SHP77 (cell line): ENCODE measurements at places on chromosomes 3 and 15.

DNA sequence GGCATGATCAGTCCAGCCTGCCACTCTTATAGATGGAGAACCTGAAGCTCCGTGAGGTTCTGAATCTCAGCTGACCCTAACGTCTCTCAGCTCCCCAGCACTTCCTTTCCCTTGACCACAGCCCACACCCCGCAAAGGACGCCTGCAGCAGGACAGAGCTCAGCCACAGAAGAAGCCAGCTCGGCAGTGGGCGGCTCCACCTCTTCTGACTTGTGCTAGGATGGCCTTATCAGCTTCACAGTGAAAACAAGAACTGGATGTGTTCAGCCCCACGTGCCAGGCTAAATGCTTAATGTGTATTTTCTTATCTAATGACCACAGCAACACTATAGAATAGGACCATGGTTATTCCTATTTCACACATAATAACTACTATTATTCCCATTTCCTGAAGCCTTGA, 127.6 kb downstream of the ARNT2 start:
- DNase-seq, result no peak

DNA sequence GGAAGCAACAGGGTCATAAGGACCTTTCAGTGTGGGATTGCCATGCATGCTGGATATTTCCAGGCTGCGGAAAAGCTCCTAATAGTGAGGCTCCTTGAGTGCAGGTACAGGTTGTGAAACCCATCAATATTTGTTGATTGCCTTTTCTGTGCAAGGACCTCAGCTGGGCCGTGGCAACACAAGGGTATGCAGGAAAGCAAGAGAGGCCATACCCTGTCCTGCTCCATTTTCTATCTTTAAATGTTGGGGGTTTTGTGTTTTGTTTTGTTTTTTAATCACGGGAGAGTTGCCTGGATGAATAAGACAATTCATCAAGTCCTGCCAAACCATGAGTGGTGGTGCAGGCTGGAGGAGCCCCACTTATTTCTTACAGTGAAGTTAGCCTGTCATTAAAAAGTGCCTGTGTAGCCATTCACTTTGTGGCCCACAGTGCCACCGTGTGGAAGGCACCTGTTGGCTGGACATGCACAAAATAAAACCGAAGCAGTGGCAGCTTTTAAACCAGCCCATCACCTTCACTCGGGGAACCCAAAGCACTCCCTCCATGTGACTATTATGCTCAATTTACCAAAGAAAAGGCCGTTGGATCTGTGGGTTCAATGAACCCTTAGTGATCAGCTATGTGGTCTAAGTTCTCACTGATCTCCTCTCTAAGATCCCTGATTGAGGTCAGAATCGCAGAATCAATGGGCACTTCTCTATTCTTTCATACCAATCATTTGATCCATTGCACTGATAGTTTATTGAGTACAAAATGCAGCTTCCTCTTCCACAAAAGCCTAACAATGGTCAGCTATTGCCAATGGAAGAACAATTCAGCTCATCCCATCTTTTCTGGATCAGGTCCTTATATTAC, 42.2 kb downstream of the CLDN18 start:
- DNase-seq, result peak; percentile 36

DNA sequence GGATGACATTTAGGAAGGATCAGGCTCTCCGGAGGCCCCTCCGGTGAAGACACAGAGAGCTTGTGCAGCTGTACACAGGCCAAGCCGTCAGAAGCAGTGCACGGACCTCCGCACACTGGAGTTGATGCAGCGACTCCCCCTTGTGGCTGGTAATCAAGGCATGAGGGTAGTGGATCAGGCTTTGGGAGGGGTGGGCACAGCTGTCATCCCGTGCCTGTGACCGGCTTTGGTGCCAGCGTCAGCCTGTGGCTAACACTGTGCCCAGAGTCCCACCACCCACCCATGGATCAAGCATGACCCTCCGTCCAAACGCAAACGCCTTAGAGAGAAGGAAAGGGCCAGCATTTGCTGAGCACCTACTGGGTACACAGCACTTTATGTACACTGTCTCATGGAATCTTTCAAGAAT, 8.2 kb upstream of the GRIP2 start:
- DNase-seq, result peak; percentile 61

- no peak for DNase-seq
Observed at GRCh38 chr3:10471054-10471688, 34.2 kb downstream of the ATP2B2 start.

DNA sequence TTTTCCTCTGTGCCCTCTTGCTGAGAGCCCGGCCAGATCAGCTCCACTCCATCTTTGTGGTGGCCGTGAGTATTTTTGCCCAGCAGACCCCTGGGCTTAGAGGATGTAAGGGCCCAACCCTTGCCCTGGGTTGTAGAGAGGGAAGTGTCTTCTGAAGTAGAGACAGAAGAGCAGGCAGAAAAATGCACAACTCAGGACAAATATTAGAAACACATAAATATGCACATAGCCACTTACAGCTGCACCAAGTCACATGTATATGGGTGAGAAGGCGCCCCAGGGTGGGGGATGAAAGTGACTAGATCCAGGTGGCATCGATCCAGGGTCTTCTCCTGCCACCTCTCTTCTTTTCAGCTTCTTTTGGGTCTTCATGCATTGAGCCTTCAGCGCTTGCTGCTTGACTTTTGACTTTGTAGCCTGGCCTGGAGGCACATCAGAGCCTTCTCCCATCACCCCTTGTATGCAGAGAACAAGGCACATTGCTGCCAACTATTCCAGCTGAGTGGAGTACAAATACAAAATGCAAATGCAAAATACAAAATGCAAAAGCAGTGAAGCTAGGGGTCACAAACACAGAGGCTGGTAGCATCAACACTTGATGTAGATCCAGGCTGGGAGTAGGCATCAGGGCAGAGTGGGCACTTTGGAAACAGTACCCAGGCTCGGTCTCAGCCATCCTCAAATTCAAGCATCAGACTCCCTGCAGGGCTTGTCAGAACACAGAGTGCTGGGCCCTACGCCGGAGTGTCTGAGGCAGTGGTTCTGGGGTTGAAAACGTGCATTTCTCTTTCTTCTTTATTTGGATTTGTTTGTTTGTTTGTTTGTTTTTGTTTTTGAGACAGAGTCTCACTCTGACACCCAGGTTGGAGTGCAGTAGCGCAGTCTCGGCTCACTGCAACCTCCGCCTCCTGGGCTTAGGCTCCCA, 133.0 kb downstream of the ASB7 start:
- no peak for DNase-seq

DNA sequence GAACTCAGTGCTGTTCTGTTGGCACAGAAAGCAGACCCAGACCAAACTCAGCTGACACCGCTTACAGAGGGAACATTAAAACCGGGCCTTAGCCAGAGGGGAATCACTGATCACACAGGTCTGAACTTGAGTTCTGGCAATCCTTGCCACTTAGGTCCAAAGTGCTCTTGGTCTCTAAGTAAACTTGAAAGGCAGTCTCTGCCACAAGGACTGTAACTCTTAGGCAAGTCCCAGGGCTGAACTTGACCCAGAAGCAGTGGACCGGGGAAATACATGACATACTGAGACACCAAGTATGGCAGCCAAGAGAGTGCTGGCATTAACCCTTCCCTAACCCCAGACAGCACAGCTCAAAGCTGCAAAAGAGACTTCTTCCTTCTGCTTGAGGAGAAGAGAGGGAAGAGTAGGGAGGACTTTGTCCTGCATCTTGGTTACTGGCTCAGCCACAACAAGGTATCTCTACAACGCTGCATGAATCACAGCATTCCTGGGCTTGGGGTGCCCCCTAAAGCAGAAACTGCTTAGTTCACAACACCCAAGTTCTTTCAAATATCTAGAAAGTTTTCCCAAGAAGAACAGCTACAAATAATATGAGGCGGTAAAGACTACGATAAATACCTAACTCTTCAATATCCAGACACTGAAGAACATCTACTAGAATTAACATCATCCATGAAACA, 32.5 kb downstream of the NAALADL2 start:
- no peak for DNase-seq

- DNase-seq, result no peak
Observed at GRCh38 chr3:116103868-116104530, 341.3 kb downstream of the LSAMP start.

DNA sequence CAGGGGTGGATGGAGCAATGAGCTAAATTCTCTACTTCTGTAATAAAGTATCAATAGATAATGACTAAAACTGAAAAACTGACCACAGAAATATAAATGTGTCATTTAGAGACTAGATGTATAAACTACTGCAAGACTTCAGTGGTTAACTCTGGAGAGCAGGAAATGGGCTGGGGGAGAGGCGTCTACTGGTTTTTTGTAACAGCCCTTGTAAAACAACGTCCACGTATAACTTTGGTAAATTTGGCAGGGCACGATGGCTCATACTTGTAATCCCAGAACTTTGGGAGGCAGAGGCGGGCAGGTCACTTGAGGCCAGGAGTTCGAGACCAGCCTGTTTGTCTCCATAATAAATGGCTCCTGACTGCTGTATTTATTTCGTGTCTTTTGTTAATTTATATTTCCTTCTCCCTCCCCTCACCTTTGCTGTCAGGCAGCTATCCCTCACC, 12.5 kb downstream of the RAB27A start:
- no peak for DNase-seq

GRCh38 chr15:64521201-64521600, 60.8 kb downstream of the ZNF609 start:
- DNase-seq, result no peak

- no peak for DNase-seq
Observed at GRCh38 chr3:142625153-142625440, 28.9 kb downstream of the PLS1 start.
